ENCODE measurements at places on chromosomes 6 and 20.

- no peak for DNase-seq
Measured at GRCh38 chr6:3517350-3517749, 60.5 kb upstream of the SLC22A23 start.

- DNase-seq = no peak
Measured at GRCh38 chr6:44464527-44465310, 77.2 kb downstream of the CDC5L start.

DNA sequence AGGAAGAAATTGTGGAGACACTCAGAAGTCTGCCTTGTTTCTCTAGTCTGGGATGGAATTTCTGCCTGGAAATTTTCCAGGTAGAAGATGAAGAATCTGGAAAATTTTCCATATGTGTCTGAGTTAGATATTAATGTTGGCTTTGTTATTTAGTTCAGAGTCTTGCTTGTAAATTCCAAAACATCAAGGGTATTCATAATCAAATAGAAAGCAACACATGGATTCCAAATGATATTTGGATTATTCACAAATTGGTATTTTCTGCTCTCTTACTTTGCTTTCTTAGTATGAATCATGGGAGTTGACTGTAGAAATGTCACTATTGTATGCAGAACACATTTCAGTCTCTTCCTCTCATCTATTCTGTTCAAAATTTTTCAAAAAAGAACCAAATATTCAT is 116.0 kb downstream of the GRIK2 start:
- DNase-seq = no peak

DNA sequence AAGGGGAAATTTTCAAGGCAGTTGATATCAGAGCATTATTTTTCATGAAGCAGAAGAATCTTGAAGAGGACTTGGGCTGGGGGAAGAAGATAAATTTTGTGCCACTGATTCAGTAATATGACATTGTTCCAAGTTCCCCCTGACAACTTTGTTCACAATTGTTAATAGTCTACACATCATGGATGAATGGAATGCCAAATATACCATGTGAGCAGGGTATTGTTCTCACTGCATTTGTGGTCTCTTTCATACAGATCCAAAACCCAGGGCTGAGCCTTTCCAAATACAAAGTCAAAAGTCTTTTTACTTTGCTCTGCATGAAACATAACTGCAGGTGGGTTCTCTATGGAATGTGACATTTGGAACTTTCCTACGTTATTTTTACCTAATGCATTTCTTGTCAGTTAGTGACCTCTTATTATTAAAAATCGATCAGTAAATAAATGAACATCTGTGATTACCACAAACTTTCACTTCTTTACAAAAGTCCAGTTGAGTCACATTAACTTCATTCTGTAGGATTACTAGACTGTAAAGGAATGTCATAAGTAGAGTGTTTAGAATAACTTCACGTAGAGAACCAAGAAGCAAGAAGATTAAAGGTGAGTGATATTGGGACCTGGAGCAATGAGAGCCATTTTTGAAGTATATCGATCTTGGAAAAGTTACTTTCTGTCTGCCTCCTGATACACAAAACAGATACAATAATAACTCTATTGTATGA is 100.9 kb downstream of the RCAN2 start:
- no peak for DNase-seq

GRCh38 chr20:32070282-32070681 is 18.2 kb downstream of the HCK start:
- DNase-seq = no peak

- no peak for DNase-seq
Measured at GRCh38 chr6:138844192-138844591, 48.3 kb downstream of the ECT2L start.

DNA sequence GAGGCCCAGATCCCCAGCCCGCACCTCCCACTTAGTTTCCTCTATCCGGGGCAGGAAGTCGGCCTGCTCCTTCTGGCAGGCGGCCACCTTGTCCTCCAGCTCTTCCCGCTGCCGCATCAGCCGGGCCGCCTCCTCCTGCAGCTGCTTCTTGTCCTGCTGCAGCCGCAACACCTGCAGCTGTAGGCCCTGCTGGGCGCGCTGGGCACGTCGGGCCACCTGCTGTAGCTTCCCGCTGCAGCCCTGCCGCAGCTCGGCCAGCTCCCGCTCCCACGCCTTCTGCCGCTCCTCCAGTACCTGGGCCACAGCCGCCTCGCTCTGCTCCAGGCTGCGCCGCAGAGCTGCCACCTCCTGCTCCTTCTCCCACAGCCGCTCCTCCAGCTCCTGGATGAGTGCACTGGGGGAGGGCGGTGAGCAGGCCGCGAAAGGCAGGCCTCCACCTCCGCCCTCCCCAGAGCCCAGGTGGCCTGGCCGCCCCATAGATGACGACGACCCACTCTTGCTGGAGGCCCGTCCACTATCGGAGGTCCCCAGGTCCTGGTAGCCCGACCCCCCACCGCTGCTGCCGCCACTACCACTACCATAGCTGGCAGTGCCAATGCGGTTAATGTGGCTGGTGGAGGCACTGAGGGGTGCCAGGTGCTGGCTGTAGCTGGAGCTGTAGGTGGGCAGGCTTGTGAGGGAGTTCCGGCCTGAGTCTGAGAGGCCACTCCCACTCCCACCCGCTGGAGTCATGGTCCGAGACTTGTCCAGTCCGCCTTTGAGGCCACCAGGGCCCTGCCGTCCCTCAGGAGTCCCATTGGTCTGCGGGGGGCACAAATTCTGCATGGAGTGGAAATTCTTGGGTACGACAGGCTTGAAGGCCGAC is 6.0 kb upstream of the FASTKD5 start:
- DNase-seq = no peak

- DNase-seq = no peak
Measured at GRCh38 chr6:50120300-50120699, 70.6 kb upstream of the DEFB112 start.

DNA sequence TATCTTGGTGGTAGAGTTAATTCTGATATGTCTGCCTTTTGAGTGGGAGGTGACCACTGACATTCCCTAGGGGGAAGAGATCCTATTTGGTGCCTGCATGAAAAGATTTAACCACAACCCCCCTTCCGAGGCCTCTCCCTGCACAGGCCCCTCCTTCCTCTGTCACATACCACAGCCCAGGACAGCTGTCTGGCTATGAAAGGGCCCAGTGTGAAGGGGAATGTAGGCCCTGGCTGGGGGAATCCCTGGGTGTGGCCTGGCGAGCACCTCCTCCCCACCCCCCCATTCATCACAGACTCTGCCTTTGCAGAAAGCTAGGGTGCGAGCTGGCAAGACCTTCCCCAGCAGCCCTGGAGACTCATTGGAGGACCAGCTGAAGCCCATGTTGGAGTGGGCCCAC is 27.4 kb upstream of the MAPRE1 start:
- peak; percentile 30 for DNase-seq
